Cortex of kidney (tissue), 1 donor: ENCODE measurements at places on chromosomes 12 and 14.

DNA sequence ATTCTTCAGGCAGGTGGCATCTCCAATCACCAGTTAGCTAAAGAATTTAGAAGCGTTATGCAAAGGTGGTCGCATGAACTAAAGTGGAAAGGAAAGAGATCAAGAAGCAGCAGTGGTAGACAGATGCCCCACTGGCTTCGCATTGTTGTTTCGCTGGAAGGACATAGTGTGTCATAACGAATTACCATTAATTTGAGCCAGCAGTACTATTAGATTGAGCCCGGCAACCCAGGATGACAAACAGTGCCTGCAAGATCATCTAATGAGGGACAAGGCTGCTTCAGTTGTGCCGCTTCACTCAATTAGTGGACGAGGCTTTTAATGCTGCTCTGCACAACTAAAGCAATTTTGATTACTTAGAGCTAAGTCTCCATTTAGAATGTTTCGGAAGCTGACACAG is 274.5 kb upstream of the SOX5 start:
- DNase-seq, result no peak

DNA sequence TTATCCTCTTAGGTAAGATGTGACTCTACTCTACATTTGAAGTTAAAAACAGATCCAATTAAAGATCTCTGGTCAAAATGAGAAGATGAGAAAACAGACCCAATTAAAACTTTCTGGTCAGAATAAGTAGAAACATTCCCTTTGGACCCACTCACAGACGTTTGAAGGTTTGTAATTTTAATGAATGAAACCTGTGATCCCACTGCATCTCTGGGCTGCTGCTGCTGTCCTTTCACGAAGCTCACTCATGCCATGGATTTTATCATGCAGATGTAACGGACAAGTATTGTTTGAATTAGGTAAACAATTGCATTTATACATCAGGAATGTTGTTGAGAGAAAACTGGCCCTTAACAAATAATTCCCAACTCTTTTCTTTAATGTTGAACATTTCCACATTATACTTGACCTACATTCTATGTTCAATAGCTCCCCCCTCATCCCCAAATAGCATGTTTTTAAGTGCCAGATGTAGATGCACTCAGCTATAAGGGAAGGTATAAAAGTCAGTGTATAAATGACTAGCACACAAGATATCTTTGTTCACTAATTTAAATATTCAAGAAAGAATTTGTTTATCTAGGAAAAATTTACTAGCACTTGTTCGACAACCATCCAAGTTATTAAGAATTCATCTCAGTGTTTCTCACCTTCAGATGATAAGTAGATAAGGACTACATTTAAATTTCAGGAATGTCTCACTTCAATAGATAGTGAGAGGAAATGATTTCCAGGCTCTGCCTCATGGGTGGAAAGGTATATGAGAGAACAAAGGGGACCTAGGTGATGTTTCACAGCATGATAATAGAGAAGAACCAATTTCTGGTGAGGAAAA is 202.3 kb upstream of the LMNTD1 start:
- DNase-seq, result no peak

- no peak for DNase-seq
Observed at GRCh38 chr12:17333287-17333686, 727.3 kb upstream of the LMO3 start.

DNA sequence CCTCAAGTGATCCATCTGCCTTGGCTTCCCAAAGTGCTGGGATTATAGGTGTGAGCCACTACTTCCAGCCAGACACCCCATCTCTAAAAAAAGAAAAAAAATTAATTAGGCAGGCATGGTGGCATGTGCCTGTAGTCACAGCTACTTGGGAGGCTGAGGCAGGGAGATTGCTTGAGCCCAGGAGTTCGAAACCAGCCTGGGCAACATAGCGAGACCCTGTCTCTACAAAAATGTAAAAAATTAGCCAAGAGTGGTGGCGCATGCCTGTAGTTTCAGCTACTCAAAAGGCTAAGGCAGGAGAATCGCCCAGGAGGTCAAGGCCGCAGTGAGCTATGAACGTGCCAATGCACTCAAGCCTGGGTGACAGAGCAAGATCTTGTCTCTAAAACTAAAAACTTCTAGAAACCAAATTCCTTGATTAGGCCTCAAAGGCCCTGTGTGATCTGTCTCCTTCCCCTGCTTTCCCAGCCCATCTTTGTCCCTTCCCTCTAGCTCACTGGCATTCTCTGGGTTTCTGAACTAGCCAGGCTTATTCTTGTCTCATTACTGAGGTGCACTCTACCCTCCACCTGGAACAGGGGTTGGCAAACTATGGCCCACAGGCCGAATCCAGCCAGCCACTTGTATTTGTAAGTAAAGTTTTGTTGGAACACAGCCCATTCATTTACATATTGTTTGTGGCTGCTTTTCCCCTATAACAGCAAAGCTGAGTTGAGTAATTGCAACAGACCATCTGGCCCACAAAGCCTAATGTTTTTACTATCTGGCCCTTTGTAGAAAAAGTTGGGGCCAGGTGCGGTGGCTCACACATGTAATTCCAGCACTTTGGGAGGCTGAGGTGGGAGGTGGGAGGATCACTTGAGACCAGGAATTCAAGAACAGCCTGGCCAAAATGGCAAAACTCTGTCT is 17.2 kb upstream of the TPCN1 start:
- DNase-seq, result no peak

GRCh38 chr14:65783576-65783975 is 371.0 kb downstream of the FUT8 start:
- DNase-seq, result no peak

DNA sequence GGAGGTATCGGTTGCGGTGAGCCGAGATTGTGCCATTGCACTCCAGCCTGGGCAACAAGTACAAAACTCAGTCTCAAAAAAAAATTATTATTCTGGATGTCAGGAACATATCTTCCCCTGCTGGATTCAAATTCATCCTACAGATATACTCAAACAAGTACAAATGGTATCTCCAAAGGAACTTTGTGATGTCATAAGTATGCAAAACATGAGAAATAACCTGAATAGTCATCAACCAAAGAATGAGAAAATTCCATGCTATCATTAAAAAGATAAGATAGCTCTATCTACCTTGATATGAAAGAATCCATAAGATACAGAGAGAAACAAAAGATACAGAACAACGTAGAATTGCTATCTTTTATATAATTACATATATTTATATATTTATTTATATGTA is 67.7 kb downstream of the EEA1 start:
- DNase-seq, result no peak
